ENCODE measurements at places on chromosomes 1 and 21.

GRCh38 chr1:181148636-181149035, 60.1 kb downstream of the IER5 start:
- DNase-seq: no peak

GRCh38 chr1:186535388-186536133, 74.6 kb upstream of the PDC start:
- DNase-seq: peak; percentile 78

DNA sequence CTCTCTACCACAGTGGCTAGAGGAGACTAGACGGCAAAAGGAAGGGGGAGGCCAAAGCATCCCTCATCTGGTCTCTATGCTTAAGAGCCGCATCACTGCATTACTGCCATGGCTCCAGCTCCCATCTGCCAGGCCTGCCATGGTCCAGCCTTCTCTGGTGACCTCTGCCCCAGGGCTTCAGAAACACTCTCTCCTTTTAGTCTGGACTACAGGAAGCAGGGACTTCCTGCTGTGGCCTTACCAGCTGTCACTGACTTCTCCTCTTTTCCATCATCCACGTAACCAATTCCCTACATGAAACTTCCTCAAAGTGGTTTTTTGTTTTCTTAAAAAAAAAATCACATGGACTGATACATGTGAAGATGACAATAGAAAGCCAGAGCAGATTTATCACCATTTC, 323.1 kb upstream of the NFIA start:
- no peak for DNase-seq

DNA sequence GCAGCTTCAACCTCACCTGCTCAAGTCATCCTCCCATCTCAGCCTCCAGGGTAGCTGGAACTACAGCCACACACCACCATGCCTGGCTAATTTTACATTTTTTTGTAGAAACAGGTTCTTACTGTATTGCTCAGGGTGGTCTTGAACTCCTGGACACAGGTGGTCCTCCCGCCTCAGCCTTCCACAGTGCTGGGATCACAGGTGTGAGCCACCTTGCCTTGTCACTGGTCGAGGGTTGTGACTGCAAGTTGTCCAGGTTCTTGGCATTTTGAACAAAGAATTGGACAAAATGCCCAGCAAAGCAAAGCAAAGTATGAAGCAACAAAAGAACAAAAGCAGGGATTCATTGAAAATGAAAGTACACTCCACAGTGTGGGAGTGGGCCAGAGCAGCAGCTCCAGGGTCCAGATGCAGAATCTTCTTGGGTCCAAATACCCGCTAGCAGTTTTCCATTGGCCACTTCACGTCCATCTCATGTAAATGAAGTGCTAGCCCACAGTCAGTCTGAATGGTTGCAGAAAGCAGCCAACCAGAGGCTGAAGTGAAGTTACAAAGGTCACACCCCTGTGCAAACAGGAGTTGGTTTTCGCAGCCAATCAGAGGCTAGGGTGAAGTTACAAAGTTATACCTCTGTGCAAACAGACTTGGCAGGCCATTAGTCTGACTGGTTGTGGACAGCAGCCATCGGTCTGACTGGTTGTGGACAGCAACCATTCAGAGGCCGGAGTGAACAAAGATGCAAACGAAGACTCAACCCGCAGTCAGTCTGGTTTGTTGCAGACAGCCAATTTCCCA, 109.5 kb upstream of the KIF26B start:
- no peak for DNase-seq

DNA sequence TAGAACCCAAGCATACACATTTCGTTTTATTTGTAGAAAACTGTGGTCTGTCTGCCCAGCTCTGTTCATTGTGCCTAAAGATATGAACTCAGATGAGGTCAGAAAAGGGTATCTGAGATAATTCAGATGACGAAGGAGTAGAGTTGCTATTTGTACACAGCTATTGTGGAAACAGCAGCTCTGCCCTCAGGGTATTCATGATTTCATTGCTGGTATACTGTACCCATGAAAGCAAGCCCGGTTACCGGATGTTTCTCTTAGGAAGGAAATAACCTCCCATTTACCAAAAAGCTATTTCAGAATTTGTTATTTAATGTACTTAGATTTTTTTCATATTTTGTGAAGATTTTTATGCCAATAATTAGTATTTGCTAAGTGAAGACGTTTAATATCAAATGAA, 37.8 kb downstream of the SMAP2 start:
- DNase-seq: no peak

DNA sequence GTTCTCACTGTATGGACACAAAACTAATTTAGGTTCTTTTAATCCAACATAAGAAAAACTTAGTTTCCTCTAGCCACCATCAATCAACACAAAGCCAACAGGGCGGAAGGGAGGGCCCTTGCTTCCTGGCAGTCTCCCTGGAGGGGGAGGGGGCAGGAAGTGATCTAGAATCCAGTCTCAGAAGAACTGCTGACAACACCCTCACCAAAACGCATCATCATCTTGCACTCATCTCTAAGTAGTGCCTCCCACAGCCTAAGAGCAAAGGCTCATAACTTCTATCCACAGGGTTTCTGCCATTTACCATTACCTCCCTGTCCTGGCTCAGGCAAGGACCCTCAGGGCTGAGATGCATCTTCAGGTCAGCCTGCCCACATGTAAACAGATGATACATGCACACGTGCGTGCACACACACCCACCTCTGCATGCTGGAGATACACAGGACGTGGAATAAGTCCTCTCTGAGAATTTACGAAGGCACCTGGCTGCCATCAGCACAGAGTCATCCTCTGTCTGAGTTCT, 20.5 kb downstream of the HIVEP3 start:
- peak; percentile 31 for DNase-seq

DNA sequence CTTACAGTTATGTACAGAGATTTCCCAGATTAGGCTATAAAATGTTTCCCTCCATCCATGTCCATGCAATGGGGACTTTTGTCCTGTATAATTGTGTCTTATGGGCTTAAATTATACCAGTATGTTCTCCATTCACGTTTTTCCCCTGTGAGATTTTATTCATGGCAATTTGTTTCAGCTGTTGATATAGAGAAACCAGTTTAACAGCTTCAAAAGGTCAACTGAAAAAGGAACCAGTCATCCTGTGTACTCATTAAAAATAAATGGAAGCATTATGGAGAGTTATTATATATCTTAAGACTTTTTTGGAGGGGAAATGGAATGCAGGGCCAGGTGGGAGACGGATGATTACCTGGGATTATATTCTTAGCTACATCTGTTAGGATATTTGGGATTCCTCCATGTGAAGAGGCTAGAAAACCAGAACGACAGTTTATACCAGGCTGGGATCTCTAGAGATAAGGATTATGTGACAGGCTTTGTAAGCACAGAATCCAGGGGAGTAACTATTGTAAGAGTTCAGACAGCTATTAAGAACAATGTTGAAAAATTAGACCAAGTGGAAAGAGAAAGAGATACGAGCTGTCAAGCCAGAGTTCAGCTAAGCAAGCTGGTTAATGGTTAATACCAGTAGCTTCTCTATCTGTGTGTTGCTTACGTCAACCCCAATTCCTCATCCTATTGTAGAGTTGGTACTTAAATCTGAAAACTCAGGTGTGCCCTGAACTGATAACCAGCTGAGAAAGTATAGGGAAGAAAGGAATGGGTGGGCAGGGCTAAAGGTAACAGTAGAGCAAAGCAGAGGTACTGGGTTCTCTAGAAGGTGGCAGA, 12.4 kb upstream of the ZNF697 start:
- no peak for DNase-seq

Data from GM03348 (cell line).